ENCODE measurements at places on chromosomes 11 and 22. TPM values are rescaled to one million over a fixed set of nuclear protein-coding genes. Genes with fewer than 3 reads are reported as not detected.
A peak's percentile ranks its signal among the peaks of the same experiment; 100 is the strongest.

The BBOX1 gene
- polyA plus RNA-seq: 0.37 TPM

The TEX54 gene
- not detected for polyA plus RNA-seq

The EHBP1L1 gene
- polyA plus RNA-seq: 355 TPM

The OR8D1 gene
- polyA plus RNA-seq: 0.05 TPM

The MRGPRF gene
- 18.3 TPM for polyA plus RNA-seq

The APOL3 gene
- 9.1 TPM for polyA plus RNA-seq

The CNGA4 gene
- 0.15 TPM for polyA plus RNA-seq

The TRIM51 gene
- polyA plus RNA-seq: not detected

GRCh38 chr11:44627165-44627789, 61.8 kb downstream of the CD82 start:
- no peak for DNase-seq

DNA sequence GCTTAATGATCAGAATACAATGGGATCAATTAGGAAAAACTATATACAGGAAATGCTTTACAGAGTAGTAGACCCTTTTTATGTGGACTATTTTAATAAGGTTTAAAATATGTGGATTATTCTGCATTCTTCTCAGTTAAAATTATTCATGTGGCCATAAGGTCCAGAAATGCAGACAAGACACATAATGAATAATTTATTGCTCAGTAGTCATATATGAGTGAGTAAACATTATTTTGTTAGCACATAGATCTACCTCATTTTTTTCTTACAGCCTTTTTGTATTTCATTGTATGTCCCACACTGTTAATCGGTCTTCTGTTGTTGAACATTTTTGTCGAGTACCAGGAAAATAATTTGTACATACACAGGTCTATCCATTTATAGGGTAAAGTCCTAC, 20.8 kb downstream of the MED17 start:
- DNase-seq: no peak

DNA sequence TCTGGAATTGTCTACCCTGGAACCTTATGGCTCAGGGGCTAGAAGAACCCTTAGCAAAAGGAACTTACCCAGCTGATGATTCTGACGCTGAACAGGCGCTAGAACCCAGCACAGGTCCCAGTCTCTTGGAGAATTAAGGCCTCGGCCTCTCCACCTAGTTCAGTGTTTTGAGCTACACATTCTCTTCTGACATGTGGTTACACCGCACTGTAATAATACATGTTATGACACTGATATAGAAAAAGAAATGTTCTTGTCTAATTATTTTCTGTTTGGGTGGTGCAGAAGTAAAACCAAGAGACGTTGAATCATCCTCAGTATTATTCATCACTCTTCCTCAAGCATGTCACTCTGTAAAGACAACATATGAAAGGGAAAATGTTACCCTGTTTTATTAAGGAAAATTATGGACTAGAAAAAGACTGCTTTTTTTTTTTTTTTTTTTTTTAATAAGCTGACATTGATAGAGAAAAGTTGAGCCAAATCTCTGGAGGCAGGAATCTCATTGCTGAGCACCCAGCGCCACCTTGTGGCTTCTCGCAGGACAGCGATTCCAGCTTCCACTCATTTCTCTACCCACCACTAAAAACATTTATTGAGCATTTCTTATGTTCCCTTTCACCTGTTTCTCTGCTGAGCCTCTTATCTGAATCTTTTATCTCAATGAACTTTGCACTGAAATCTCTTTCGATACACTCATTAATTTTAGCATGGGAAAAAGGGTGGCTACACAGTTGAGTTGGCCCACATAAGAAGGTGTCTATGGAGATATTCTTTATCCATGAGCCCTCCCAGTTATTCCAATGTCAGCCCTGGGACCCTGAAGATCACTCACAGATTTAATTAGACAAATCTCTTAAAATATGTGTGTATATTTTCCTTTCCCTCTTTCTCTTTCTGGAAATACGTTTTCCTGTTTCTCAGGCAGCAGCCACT, 12.6 kb upstream of the APLNR start:
- peak; percentile 39 for DNase-seq

DNA sequence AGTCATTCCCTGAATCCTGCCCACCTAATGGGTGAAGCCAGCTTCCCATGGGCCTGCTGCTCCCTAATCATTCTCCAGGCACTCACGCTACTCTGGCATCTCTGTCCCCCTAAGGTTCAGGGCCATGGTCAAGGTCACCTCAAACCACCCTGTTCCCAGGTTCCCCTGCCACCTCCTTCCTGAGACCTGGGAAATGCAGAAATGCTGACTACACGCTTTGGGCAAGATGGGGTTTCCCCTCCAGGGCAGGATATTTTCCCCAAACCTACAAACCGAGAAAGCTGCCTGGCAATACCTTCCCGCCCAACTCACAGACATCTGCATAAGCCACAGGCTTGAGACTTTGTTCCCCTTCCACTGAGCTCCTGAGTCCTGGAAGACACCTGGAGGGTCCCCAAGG, 97.6 kb downstream of the FEZ1 start:
- no peak for DNase-seq

GRCh38 chr11:65778431-65778900, 2.3 kb downstream of the AP5B1 start:
- no peak for DNase-seq

DNA sequence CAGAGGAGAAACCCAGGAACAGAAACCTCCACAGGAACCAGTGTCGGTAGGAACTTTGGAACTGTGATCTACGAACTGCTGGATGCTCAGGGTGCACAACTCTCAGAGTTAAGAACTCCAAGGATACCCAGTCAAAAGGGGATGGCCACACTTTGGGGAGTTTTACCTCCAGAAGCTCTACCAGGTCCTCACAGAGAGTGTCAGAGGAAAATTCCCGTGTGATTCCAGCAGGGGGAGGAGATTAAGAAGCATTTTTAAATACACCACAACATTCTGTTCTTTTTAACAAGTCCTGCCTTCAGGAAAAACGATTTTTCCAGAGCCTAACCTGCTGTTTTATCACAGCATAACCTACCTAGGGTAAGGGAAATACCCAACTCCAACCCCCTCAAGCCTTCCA, 104.0 kb downstream of the SOX6 start:
- DNase-seq: no peak

- no peak for DNase-seq
Observed at GRCh38 chr11:134537941-134538340, 125.9 kb upstream of the B3GAT1 start.

GRCh38 chr11:110968348-110969062, 256.3 kb upstream of the ARHGAP20 start:
- DNase-seq: no peak

DNA sequence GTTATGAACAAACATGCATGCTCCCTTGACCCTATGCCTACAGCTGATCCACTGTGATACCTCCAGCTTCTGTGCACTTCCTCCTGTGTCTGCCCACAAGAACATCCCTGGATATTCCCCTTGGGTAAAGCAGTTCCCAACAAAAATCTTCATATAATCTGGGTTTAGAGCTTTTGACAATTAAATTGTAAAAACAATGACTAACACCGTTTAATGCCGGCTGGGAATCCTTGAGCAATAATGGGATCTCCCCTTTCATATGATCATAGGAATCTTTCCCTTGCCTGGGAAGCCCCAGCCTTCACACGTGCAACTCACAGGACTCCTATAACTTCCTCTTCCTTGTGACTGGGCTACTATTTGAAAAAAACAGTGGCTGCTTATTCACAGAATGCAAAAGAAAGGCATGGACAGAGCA, 6.3 kb upstream of the ZC3H12C start:
- no peak for DNase-seq

DNA sequence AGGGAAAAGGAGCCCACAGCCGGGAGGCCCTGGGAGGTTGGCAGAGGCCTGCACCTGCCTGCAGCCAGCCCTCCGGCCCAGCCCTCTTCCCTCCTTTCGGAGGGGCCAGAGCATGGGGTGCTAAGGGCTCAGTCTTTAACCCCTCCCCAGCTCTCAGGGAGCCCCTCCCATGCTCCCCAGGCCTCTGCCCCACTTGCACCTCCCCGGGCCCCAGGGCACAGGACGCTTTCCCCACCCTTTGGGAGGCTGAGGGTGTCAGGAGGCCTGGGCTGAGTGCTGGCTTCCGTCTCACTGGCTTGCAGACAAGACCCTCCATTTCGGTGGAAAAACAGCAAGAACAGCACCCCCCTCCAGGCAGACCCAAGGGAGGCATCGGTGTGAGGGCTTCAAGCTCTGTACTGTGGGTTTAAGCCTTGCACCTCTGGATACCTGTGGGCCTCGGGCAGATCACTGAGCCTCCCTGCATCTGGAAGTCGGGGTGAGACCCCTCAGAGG, 7.3 kb downstream of the ASCL2 start:
- no peak for DNase-seq

GRCh38 chr11:69377029-69377952, 83.3 kb downstream of the MYEOV start:
- DNase-seq: no peak

DNA sequence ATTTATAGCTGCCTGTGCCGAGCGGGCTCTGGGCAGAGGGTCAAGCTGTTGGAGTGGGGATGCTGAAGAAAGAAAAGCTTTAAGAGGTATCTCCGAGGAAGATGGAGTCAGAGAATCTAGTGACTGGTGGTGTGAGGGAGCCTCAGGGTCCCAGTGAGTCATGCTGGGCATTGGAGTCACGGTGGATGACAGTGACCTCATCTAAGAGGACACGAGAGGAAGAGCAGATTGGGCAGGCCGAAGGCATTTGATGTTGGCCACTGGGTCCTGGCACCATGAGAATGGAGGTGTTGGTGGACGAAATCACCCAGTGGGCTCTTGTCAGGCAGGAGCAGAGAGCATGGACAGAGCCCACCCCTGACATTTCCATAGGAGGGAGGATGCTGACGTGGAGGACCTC, 68.4 kb downstream of the TBC1D22A start:
- no peak for DNase-seq

GRCh38 chr11:59710136-59710847, 3.4 kb downstream of the OR10V1 start:
- no peak for DNase-seq

DNA sequence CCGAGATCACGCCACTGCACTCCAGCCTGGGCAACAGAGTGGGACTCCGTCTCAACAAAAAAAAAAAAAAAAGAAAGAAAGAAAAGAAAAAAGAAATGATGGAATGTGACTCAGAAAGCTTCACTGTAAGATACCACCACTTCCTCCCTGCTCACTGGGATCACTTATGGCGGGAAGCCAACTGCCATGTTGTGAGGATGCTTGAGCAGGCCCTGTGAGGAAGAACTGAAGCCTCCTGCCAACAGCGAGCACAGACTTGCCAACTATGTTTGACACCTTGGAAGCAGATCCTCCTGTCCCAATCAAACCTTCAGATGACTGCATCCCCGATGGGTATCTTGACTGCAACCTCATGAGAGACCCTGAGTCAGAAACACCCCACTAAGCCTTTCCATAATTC, 8.3 kb downstream of the SEC14L6 start:
- no peak for DNase-seq

GRCh38 chr11:19660076-19660475, 52.6 kb upstream of the NAV2 start:
- no peak for DNase-seq

DNA sequence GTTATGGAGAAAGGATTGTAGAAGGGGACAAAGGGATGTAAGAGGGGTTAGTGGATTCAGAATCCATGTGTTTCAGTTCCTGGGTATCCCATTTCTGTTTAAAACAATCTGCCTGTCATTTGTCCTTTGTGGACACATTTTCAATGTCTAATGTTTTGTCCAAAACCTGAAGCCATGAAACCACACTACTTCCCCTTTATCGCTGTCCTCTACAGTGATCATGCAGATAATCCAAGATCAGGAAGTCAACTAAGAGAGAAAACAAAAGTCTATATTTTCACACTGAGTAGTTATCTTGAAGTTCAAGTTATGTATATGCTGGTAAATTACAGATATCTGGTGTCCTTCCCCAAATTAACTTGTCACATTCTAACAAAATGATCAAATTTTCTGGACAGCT, 457.0 kb downstream of the NTM start:
- no peak for DNase-seq

DNA sequence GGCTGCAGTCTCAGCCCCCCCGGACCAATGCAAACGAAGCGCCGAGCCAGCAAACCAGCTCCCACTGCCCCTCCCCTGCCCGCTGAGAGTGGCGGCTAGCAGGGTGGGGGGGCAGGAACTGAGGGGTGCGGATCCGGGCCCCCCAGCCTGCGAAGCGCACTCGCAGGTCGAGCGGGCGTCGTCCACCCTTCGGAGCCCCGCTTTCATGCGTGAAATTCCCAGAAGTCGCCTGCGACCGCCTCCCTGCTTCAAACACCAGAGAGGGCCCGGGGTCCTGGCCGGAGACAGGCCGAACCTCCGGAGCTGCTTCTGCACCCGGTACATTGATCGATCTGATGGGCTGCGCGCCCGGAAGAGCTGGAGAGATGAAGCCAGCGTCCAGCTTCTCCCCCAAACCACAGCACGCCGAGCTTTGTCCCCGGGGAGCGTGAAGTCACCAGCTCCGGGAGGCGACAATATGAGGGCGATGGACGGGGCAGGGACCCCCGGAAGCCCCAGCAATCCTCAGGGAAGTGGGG, 646 bp upstream of the PATZ1 start:
- DNase-seq: no peak

DNA sequence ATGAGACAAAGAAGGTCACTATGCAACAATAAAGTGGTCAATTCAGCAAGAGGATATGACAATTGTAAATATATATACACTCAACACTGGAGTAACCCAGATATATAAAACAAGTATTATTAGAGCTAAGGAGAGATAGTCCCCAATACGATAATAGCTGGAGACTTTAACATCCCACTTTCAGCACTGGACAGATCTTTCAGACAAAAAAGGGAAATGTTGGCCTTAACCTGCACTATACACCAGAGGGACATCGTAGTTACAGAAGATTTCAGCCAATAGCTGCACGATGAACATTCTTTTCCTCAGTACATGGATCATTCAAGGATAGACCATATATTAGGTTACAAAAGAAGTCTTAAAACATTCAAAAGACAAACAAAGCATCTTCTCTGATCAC, 29.9 kb downstream of the PIWIL3 start:
- no peak for DNase-seq

DNA sequence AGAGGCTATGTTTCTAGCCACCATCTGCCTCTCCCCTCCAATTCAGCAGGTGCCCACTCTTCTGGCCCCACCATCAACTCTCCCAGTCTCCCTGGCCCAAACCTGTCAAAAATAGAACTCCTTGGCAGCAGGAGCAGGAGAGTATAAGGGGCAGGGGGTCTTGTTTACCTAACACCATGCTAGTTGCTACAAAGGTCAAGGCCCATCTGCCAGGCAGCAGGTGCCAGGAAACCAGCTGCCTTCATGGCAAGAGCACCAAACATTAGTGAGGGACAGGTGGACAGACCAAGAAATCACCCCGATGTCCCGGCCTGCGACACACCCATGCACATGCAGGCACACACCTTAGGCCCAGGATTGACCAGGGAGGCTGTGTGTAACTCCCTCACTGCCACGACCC, 387.9 kb downstream of the BUD13 start:
- DNase-seq: no peak

DNA sequence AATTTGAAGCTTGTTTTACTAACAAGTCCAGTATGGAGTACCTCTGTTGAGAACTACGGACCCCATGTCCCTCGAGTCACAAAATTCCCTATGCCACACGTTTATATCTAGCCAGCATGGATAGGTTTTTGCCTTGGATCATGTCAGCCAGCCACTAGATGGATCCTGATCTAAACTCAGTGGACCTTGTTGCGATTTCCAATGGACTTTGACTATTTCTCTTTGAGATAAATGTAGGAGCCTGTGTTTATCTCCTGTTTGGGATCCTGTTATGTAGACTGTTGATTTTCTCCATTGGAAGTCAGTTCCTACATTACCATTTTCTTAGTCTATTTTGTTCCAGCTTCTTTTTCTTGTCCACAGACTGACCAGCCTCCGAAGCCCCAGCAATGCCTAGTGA, 127.1 kb upstream of the BMAL1 start:
- no peak for DNase-seq
